T47D (cell line): ENCODE measurements at places on chromosomes 7 and 10.

DNA sequence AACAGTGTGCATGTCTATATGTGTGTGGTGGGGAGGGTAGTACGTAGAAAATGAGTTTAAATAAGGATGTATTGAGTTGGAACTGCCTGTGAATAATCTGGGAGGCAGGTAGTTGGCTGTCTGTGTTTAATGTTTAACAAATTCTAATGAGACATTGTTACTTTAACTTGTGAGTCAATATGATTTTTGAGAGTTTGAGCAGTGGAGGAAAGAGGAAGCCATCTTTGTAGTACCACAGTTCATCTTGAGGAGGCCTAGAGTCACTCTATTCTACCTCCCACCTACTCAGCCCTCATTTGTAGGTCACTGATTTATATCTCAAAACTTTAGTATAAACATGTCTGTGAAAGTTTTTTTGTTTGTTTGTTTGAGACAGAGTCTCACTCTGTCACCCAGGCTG, 129.9 kb upstream of the ITGB1 start:
- DNase-seq: no peak

DNA sequence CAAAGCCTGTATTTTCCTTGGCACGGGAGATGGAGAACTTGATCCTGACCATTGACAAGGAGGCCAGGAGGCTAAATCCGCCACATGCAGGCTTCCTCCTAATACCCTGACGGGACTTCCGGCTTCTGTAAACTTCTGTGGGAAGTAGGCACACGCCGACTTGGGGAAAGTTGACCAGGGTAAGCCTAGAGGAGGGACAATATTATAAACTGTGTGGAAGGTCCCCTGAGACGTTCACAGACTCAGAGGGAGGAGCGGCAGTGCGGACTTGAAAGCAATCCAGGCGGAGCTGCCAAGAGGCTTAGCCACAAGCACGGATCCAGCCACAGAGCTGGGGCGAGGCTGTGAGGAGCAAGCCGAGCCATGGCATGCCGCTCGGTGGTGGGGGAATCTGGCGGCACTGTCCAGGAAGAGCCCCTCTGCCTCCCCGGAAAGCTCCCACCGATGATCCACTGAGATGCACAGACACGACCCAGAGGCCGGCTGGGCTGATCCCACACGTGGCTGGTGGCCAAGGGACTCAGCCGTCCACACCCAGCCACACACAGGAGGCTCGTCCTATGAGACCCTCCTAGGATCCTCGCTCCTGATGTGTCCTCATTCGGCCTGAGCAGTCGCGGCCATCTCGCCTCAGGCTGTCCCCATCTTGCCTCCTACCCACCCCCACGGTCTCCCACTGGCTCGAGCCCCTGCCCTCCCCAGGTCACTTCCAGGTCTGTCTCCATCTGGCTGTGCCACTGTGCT, 40.0 kb upstream of the INSIG1 start:
- DNase-seq: no peak

DNA sequence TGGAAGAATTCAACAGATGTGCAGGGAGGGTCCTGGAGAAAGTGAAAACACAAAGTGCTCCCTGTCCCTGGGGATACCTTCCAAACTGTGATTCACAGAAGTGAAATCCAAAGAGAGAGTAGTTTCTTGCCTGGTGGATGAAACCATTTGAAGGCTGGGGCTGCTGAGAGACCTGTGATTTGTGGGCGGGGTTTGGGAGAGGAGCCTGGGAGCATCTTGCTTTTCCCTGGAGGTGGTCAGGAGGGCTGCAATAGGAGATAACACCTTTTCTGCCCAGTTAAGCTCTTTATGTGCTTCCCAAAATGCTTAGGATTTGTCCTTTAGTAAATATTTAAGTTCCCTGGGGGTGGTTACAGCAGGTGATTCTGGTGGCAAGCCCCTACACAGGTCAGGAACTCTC, 105.3 kb upstream of the TPK1 start:
- no peak for DNase-seq

DNA sequence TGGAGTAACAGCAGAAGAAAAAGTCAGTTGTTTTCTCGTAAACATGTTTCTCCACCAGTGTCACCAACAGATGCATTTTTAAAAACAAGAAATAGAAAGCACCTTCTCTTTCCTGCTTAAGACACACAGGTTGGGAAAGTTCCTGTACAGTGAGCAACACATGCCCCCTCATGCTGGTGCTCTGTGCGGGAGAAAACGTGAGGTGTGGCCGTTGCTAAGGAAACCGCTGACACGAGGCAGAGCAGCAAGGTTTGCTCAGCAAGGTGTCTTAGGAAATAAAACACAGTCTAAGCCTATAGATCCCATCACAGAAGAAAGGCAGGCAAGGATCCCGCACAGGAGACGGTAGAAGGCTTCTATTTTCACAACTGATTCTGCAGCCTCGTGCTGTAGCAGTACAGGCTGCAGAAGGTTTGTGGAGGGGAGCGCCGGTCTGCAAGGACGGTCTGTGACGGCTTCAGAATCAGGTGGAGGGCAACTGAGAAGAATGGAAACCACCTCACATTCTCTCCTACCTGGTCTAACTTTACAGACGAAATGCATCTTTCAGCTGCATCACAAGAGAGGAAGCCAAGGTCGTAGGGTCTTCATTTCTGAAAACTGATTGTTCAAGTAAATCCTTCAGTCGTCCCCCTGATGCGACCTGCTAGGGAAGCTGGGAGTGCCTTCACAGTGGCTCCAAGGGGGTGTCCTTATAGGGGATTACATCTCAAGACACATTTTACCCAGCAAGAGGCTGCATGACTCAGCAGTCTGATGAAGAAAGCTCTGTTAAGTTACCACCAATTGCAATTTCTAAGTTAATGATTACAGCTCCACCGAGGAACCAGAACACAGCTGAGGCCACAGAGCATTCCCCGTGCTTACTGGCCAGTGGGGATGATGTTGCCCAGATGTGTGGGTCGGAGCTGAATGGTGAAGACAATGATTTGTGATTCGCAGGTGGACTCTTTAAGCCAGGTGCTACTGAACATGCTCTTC, 150.7 kb upstream of the KLF14 start:
- DNase-seq: no peak

DNA sequence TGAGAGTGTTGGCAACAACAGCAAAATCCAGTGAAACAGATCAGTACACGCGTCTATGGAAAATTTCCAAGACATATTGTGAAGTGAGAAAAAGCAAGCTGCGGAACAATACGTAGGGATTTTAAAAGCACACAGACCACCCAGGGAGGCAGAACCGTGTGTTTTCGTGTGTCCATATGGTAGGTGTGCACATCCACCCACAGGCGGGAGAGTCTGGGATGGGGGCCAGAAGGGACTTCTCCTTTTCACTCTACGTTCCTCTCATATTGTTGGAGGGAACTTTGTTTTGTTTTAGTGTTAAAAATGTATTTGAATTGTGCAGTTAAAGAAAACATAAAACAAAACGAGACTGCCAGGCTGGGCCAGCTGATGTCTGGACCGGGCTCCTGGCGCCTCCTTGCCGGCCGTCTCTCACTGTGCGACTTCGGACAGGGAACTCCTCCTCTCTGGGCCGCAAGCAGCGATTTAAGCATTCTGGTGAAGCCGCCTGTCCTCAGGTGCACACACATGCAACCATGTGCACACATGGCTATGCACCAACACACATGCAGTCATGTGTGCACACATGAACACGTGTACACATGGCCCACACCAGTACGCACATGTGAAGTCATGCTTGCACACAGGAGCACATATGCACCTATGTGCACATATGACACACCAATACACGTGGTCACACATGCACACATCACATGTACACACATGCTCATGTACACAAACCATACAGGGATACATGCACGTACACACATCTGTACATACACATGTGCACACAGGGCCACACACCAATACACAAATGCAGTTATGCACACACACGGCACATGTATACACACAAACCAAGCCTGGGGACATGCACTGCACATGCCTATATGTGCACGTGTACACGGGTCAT, 141.1 kb downstream of the ELFN1 start:
- DNase-seq: no peak

GRCh38 chr7:24059775-24060174, 224.2 kb upstream of the NPY start:
- DNase-seq: no peak

DNA sequence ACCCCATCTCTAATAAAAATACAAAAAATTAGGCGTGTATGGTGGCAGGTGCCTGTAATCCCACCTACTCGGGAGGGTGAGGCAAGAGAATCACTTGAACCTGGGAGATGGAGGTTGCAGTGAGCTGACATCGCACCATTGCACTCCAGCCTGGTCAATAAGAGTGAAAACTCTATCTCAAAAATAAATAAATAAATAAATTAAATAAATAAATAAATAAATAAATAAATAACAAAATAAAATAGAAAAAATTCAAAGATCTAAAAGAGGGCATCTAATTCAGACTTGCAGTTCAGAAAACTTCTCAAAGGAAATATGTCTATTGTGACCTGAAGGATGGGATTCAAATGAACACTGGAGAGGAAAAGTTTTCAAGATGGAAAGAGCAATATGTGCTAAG, 1085.1 kb downstream of the SORCS3 start:
- DNase-seq: no peak

GRCh38 chr10:15814565-15814964, 45.7 kb downstream of the MINDY3 start:
- no peak for DNase-seq

GRCh38 chr7:158428837-158429753, 158.5 kb downstream of the PTPRN2 start:
- DNase-seq: no peak

- no peak for DNase-seq
Observed at GRCh38 chr10:81570878-81571794, 303.9 kb upstream of the NRG3 start.
